ENCODE measurements at places on chromosomes 5 and 9.

GRCh38 chr9:137354153-137354844 lies 52.2 kb upstream of the NRARP start:
- no peak for DNase-seq

GRCh38 chr9:133199648-133200321 lies 9.3 kb downstream of the OBP2B start:
- DNase-seq, result peak; percentile 7

DNA sequence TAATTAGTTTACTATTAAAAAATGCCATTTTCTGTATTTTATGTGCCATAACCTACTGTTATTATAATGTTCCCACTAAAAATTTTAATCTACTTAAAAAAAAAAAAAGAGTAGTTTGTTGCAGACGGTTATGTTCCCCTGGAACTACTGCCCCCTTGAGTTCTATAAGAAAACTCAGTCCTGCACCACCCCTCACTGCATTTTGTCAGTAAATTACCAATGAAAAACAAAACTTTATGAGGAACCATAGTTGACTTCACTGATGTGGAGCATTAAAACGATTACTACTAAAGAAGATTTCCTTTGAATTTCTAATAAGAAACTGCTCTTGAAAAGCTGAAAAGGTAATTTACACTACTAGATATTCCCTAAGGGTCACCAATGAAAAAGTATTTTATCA lies 288.7 kb downstream of the FBXL17 start:
- DNase-seq, result peak; percentile 26

DNA sequence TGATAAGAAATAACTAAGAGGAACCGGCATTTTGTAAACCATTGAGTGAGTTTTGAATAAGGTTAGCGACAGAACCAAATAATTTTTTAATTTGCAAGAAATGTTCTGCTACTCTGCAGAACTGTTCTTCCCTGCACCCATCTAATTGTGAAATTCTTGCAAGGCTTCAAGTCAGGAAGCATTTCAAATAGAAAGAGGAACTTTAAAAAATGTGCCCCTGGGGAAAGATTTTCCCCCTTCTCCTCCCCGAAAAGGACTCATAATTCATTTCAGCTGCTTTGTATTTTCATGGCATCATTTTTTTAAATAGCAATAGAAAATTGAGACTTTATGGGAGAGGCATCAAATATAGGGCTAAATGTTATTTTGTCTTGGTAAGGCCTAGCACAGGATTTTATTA lies 180.9 kb upstream of the ANKRD55 start:
- peak; percentile 60 for DNase-seq

- no peak for DNase-seq
These were observed 121.1 kb downstream of the EGFLAM start for GRCh38 chr5:38379350-38379937.

DNA sequence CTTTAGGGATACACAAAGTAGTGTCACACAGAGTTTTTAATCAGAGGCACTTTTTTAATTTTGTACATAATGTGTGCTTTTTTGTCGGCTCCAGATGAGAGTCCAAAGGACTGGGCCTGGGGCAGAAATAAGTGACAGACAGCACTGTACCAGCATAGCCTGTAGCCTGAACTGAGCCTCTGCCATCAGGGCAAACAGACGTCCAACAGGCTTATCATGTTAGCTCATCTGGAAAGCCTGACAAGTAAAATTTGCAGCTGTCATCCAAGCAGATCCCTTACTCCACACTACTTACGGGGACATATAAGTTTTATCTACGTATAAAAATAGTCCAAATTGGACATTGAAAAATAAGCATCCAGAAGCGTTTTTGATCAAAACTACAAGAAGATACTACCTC lies 233.1 kb upstream of the GAS1 start:
- DNase-seq, result no peak

DNA sequence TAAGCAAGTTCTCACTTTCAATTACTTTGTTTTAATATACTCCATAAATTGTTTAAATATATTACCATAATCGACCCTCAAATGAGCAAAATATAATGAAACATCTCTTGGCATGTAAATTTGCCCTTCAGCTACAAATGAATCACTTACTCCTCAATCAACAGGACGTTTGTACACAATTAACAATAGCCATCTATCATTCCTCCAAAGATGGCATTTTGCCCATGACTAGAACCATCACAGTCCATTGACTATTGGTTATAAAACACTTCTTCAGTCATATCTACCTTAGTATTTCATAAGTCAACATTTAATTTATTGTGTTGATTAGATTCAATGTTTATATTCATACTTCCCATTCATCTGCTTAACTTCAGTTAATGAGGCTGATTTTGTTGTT lies 127.2 kb downstream of the CTNND2 start:
- DNase-seq, result no peak

DNA sequence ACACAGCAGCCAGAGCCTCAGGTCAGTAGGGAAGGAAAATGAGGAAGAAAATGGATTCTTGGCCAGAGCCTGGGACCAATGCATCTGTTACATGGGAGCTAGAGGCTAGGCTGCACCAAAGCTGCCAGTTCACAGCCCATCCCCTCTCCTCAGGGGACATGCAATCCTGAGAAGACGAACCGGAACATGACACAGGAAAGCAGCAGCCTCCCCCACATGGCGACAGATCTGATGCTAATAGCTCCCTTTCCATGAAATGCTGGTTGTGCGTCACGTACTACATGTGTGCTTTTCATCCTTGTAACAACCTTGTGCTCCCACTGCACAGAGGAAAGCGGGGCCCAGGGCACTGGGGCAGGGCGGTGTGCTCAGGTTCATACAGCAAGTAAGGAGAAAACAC lies 67.5 kb downstream of the PRRT1B start:
- no peak for DNase-seq

- DNase-seq, result peak; percentile 37
These were observed 813.8 kb upstream of the DMAC1 start for GRCh38 chr9:8613346-8613825.

DNA sequence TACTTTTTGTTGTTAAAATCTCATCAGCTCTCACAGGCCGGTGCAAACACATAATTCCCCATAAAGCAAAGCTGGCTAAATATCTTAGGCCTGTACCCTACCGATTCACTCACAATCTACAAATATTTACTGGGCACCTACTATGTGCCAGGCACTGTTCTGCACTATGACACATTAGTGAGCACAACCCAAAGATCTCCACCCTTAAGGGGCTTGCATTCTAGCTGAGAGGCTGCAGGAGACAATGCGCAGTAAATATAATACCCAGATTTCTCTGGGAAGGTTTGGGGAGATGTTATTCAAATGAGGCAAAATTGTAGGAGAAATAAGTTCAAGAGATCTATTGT lies 53.7 kb downstream of the FNBP1 start:
- no peak for DNase-seq

DNA sequence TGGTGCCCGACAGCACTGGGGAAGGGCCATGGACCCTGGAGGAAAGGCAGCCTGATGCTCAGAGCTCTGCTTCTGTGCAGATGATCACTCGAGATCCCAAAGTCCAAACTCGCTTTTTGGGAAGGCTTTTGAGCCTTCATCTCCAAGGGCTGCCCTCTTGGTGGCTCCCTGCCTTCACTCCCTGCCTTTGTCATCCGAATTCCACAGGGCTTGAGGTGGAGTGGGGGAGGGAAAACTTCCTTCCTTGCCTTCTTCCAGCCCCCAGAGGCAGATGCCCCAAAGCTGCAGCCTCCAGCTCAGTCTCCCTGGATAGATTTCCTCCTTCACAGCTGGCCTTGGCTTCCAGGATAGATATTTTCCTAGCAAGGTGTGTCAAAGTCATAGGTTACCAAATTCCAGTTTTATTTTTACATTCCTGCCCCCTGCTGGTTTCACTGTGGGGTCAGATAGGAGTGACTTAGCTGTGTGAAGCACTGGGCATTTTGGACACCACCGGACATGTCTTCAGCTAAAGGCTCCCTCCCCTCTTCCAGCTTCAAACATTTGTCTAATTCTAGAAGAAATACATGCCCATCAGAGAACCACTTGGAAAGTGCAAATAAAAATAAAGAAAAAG lies 268.2 kb downstream of the HSPA4 start:
- DNase-seq, result no peak

- no peak for DNase-seq
These were observed 127.3 kb upstream of the TUT7 start for GRCh38 chr9:86481466-86481865.

DNA sequence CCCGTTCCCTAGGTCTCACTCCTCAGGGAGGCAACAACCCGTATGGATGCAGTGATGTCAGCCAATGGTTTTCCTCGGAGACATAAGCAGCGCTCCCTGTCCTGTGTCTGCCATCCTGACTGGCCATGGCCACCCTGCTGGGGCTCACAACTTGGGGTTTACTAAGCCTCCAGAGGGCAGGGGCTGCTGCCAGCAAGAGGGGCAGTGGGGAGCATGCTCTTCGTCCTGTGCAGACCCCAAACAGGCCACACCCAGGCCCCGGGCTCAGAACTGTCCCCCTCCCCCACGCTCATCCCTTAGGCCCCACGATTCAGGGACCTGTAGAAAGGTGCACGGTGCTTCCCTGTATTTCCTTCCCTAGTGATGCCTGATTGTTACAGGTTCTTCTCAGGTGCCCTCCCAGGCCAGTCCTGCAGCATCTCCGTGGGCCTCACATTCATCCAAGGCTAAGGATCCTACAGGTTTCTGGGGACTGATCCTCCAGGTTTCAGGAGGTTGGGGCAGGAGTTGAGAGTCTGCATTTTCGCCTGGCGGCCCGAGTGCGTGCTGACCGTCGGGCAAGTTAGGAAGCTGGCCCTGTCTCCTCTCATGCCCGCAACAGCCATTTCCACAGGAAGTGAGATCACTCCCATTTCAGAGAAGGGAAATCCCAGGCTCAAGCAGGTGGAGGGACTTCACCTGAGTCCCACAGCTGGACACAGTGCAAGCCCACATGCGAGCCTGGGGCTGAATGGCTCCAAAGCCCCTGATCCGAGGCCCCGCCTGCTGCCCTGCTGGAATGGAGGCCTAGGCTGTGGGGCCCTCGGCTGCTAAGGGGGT lies 217.6 kb downstream of the ROR2 start:
- no peak for DNase-seq

DNA sequence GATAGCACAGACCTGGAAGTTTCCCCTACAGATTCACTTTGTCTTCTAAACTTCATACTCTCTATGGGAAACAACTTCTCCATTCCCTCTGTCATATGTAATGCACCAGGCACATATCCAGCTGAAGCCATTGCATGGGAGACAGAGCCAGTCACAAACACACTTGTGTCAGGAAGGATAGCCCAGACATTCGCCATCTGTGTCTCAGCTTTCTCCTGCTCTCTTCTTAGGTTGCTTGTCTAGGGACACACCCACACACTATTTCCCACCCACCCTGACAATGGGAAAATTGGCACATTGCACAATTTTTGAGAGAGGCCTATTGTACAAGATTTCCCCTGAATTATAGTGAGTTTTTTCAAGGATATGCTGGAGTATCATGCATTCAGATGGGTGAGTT lies 158.4 kb upstream of the MPDZ start:
- no peak for DNase-seq

DNA sequence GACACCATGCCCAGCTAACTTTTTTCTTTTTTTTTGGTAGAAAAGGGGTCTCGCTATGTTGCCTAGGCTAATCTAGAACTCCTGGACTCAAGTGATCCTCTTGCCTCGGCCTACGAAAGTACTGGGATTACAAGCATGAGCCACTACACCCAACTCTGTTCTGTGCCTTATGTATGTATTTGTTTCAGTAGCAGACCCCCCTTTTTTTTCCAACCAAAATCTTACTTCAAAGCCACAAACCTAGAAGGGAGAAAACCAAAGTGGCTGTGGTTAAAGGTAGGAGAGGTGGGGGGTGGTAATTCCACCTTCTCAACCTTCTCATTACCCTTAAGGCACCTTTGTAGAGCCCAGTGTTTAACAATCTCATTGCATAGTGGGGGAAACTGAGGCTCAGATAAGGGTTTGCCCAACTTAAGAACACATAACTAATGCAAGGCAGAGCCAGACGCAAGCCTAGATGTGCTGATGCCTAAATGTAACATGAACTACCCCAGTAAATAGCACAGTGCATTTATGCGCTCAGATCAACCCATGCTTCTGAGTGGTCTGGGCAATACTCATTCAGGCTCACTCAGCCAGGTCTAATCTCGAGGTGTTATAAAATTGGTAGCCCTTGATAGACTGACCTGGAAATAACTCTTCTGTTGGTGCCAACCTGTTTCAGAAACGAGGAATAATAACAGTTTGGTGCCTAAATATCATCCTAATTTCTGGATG lies 33.0 kb downstream of the ITK start:
- DNase-seq, result no peak

GRCh38 chr9:133702798-133703590 lies 35.2 kb downstream of the SARDH start:
- DNase-seq, result no peak
